AML-193 (cell line): ENCODE measurements at places on chromosomes 16 and 17.

DNA sequence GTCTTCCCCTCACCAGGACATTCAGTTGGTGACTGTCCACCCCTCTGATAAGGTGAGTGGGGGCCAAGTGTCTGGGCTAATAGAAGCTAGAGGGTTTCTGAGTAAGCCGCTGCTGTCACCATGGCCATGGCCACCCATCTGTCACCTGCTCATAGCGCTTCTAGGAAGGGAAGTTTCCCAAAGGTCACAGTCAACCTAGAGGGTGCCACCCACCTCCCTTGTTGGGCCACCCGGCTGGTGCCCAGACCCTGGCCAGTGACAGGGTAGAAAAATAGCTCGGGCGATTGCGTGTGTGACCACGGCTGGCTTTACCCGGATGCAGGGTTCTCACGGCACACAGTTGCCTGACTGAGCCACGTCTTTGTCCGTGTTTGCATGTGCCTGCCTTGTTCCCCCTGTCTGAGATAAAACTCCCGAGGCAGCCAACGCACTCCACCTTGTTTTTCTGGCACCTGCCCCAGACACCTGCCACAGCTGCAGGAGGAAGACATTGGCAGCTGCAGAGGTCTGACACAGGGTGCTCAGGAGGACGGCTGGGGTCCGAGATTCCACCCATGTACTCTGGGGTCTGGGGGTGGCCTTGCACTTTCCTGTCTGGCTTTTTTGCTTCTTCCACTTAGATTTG lies 809 bp downstream of the PIRT start:
- no peak for DNase-seq

GRCh38 chr16:53465606-53466280 lies 31.5 kb downstream of the RBL2 start:
- DNase-seq: no peak

GRCh38 chr17:16300554-16300953 lies 52.7 kb downstream of the CENPV start:
- no peak for DNase-seq

- no peak for DNase-seq
Measured at GRCh38 chr16:890217-890616, 80.6 kb downstream of the LMF1 start.

DNA sequence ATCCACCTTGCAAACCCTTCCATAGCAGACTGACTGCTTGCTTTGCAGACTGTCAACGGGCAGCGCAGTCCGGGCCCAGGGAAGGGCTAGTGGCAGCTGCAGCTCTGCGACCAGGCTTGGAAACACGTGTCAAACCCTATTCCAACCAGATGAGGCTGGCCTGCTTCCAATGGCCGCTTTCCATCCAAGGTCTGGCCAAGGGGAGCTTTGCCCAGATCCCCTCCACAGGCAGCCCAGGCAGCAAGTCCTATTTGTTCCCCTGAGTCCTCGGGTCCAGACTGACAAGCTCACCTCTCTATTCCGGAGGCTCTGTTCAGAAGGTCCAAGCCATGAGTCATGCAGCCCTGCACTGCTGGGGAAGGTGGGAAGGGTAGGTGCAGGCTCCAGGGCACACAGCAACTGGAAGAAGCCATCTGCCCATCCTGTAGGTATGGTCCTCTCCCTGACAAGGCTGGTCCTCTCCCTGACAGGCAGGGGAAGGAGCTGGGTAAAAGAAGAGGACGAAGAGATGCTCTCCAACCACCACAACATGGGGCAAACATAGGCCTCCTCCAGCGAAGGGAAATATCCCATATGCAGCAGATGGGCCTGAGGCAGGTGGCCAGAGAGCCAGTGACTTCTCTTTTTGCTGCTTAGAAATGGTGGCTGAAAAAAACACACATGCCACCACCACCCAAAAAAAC lies 22.6 kb upstream of the AXIN2 start:
- DNase-seq: no peak

DNA sequence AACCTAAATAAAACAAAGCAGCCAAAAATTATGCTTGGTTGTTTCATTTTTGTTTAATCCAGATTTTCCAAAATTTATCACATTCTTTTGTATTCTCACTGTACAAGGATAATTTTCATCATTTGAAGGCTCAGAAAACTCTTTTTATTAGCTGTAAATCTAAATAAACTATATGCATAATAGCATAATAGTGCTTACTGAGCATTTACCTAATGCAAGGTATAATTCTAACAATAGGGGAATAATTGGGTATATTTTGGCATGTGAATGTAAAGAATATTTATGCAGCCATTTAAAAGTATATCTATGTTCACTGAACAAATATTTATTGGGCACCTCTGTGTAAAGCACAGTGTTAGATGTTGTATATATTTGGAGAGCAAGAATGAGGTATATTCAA lies 17.0 kb downstream of the PALB2 start:
- DNase-seq: no peak

DNA sequence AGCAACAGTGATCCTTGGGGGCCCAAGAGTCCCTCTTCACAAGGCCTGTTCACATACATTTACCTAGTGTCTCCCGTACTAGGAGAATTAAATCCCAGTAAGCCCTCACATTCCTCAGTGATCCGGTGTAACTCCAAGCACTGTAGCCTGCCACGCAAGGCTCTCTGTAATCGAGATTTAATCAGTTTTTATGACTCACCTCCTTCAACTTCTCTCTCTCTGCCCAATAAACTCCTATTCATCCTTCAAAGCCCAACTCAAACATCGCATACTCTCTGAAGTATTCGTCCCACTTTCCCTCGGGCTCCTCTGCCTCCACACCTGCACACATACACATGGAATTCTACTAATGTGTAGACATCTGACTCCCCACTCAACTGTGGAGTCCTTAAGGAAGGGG lies 141.8 kb downstream of the CMIP start:
- DNase-seq: no peak

- DNase-seq: no peak
Measured at GRCh38 chr16:63038397-63039106, 1002.3 kb upstream of the CDH8 start.

- no peak for DNase-seq
Measured at GRCh38 chr17:29582772-29583171, 6.7 kb downstream of the GIT1 start.

GRCh38 chr16:49575346-49576172 lies 202.0 kb downstream of the C16orf78 start:
- no peak for DNase-seq

DNA sequence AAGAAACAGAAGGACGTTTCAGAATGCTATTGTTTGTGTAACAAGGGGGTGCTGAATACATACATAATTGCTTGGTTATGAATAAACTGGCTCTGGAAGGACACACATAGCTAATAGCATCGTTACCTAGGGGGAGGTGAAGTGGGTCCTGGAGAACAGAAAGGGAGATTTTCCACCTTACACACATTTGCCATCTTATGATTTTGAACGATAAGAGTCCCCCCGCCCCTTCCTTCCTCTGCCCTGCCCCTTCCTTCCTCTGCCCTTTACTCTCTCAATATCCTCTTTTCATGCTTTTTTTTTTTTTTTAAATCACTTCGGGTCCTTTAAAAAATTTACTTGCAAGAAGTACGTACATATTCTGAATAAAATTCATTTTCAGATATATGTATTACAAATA lies 902 bp upstream of the DHRS7B start:
- peak; percentile 71 for DNase-seq

GRCh38 chr17:38920374-38921291 lies 4.8 kb upstream of the LASP1NB start:
- DNase-seq: no peak

DNA sequence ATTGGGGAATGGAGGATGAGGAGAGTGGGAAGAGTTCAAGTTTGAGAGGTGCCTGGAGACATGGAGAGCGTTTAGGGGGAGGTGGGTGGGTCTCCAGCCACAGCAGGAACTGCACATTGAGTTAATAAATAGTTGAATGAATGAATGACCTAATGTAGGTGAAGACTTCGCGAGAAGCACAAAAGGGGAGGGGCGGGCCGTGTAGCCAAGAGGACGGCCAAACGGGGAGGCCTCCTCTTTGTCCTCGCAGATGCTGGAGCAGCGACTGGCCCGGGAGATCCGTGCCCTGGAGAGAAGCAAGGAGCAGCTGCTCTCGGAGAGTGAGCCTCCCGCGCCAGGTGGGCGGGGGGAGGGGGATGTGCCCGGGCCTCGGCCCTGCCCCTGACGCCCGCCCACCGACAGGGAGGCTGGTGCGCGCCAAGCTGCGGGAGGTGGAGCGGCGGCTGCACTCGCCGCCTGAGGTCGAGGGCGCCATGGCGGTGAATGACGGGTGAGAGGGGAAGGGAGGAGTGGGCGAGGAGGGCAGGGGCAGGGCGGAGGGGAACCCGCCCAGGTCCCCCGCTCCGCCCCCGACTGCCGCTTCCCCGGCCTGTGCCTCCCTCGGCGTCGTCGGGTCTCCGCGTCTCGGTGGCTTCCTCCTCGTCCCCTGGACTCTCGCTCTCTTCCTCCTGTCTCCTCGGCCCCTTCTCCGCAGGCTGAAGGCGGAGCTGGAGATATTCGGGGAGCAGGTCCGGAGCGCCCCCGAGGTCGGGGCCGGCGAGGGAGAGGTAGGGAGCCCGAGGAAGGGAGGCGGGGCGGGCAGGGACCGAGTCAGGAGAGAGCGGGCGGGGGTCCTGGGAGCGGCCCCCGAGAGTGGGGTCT lies 12.9 kb downstream of the SYCE1L start:
- DNase-seq: no peak

DNA sequence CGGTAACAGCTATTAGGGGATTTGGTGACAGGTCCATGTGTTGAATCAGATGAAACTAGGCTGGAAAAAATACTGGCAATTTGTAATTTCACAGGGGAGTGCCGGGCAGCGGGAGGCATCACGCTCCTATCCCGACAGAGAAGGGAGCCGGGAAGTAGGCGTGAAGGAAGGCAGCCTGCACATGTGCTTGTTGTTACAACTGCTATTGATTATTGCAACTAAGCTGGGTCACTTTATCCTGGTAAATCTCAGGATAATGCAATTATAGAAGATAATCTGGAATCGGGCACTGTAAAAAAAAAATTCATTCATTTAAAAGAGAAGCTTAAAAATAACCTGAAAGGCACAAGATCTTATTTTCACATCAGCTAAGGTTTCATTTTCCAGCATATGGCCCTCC lies 180.6 kb downstream of the FOXL1 start:
- no peak for DNase-seq

GRCh38 chr16:85612191-85612800 lies 826 bp upstream of the GSE1 start:
- peak; percentile 61 for DNase-seq

- no peak for DNase-seq
Measured at GRCh38 chr16:25868106-25868505, 176.3 kb downstream of the HS3ST4 start.

DNA sequence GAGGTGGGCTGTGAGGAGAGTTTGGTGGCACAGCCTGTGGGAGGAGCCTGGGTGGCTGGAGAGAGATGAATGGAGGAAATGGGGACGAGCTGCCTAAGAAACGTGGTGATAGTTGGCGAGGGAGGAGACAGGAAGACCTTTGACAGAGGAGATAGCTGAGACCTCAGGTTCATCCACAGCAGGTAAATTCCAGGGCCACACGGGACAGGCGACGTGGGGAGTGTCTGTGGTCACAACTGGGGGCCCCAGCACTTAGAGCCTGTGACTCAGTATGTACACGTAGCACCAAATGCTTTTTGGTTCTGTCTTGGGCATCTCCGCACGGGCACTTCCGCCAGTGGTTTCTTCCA lies 7.7 kb downstream of the MINK1 start:
- no peak for DNase-seq

DNA sequence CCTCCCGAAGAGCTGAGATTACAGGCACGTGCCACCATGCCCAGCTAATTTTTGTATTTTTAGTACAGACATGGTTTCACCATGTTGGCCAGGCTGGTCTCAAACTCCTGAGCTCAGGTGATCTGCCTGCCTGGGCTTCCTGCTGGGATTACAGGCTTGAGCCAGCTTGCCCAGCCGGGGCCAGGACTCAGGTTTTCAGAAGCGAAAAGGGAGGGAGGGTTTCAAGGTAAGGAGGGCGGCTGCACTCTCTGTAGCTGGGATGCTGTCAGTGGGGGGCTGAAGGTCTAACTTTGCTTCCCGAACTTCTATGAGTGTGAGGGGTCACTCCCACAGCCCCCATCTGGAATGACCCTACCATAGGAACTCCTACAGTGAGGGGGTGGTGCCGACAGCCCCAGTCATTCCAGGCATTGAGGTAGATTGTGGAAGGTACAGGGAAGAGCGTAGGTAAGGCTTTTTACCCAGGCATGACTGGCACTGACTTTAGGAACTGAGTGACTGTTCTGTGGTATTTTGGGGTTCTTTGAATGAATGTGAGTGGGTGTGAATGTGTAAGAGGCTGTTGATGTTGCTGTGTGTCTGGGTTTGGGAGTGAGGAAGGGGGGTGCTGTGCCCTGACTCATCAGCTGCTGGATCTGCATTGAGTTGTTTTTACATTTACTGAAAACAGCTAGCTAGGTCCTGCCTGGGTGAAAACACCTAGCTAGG lies 3.8 kb upstream of the C1QL1 start:
- no peak for DNase-seq

GRCh38 chr16:11010575-11011221 lies 66.3 kb downstream of the CLEC16A start:
- no peak for DNase-seq

DNA sequence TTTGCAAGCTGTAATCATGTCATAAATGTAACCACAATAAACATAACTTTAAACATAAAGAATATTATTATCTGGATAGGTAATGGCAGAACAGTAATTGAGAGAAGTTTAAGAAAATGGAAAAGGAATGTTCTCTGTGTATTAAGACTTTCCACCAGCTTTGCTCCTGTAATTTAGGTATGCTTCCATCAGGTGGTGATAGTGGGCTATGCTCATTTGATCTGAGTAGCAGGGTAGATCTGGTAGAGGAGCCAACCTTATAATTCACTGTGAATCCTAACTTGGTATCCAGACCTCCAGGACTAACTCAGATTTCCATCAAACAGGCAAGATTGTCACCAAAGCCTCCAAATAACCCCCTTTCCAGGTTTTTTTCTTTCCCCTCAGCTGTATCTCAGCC lies 137.9 kb upstream of the ZKSCAN2 start:
- no peak for DNase-seq

- DNase-seq: no peak
Measured at GRCh38 chr17:74632617-74633016, 9.1 kb upstream of the CD300E start.

DNA sequence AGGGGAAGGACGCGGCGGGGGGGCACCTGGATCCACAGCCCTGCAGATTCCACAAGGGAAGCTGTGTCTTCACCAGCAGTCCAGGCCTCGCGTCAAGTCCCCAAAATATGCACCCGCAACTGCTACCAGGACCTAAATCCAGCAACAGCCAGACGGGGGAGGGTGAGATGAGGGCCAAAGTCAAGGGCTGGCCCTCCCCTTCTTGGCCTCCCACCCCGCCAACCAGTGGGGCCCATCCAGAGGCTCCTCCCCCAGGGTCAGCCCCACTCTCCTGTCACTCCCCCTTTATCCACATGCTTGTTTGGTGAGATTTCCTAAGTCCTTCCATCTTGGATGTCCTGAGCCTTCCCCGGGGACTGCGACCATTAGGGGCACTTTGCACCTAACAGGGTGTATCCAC lies 138.7 kb downstream of the ENGASE start:
- DNase-seq: no peak

- no peak for DNase-seq
Measured at GRCh38 chr16:52741351-52741750, 194.4 kb upstream of the TOX3 start.

GRCh38 chr16:142405-142967 lies 4.0 kb upstream of the NPRL3 start:
- no peak for DNase-seq
